Hindlimb muscle (tissue), 1 donor: ENCODE measurements at places on chromosomes 12 and 14. TPM values are rescaled to one million over a fixed set of nuclear protein-coding genes. Genes with fewer than 3 reads are reported as not detected.

DNA sequence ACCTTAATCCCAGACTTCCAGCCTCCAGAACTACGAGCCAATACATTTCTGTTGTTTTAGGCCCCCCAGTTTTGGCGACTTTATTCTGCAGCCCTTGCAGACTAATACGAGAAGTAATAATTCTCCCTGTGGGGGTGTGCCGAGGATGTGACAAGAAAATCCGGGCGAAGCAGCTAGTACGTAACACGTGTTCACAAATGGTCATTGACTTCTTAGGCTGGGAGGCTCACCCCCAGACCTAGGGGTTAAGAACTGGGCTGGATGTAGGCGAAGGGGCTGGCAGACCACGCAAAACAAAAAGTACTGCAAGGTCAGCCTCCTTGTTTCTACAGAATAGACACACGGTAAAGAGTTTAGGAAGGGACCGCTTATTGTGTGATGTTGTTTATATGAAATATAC is 69.8 kb upstream of the ESRRB start:
- DNase-seq, result no peak

DNA sequence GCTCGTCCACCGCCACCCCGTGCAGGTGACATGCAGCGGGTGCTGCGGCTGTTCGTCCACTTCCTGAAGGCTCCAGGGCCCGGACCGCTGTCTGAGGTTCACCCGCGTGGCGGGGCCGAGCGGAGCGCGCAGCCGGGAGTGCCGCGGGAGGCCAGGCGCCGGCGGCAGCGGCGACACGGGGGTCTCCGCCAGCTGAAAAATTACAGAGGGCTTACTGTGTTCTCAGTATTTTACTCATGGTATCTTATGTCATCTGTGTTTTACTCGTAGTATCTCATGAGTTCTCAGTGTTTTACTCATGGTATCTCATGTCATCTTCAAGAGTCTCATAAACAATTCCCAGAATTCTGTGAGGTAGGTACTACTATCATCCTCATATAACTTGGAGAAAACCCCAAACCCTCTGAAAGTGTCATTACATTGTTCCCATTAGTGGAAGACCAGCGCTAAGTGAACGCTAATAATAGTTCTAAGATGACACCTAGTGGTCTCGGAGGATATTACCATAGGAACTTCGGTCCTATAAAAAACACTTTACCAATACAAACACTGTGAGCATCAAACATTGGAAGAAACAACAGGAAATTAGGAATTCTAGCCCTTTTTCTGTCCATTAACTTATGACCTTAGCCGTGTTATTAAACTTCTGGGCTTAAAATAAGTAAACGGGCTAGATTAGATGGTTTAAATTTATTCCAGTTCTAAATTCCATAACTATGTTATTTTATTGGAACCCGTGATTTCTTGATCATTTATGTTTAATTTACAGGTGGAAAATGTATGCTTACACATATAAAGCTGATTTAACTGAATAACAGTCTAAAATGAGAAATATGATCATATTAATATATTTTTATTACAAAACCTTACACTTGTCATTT is 32.4 kb downstream of the AK7 start:
- peak; percentile 69 for DNase-seq

DNA sequence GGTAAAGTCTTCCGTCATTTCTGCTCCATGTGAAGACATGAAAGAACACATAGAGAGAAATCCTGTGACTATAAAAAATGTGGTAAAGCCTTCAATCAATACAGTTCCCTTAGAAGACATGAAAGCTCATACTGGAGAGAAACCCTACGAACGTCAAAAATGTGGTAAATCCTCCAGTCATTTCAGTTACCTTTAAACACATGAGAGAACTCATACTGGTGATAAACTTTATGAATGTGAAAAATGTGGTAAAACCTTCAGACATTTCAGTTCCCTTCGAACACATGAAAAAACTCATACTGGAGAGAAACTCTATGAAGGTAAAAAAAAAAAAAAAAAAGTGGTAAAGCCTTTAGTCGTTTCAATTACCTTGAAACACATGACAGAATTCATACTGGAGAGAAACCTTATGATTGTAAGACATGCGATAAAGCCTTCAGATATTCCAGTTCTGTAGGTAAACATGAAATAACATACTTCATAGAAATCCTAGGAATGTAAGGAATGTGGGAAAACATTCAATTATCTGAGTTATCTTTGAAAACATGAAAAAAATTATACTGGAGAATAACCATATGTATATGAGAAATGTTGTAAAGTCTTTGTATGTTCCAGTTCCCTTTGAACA is 60.4 kb downstream of the MAP4K5 start:
- DNase-seq, result no peak

DNA sequence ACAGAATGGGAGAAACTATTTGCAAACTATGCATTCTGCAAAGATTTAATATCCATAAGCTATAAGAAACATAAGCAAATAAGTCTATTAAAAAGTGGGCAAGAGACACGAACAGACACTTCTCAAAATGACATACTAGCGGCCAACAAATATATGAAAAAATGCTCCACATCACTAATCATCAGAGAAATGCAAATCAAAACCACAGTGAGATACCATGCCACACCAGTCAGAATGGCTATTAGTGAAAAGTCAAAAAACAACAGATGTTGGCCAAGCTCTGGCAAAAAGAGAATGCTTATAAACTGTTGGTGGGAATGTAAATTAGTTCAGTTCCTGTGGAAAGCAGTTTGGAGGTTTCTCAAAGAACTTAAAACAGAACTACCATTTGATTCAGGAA is 121.3 kb downstream of the KCNMB4 start:
- no peak for DNase-seq

DNA sequence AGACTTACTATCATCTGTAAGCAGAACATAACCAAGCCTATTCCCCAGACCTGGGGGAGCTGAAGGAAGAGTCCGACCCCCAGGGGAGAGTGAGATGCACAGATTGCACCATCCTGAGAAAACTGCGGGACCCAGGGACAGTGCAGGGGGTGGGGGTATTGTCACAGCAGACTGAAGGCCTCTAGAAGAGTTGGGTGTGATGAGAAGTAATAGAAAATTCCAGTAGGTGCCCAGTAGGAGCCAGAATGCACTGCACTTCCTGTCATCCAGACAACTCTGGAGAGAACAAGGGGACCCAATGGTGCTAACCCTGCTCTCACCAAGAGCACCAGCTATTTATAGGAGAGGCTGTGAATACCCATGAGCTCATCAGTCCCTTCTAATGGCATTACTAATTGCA is 190.1 kb downstream of the BCL11B start:
- DNase-seq, result no peak

GRCh38 chr12:121731473-121731872 is 18.9 kb downstream of the TMEM120B start:
- DNase-seq, result no peak

GRCh38 chr14:103625356-103626095 is 3.5 kb upstream of the KLC1 start:
- DNase-seq, result no peak

P2RX2 gene
- polyA plus RNA-seq, result not detected

GUCY2C gene
- polyA plus RNA-seq, result 0.32 TPM

GRCh38 chr12:109720152-109720856 is 6.7 kb downstream of the FAM222A start:
- DNase-seq, result peak; percentile 60

- no peak for DNase-seq
Observed at GRCh38 chr12:123950476-123951349, 21.9 kb downstream of the CCDC92 start.
